ENCODE measurements at places on chromosomes 4 and X.
A peak's percentile ranks its signal among the peaks of the same experiment; 100 is the strongest.

- DNase-seq: no peak
These were observed 904 bp downstream of the F11 start for GRCh38 chr4:186266729-186267456.

DNA sequence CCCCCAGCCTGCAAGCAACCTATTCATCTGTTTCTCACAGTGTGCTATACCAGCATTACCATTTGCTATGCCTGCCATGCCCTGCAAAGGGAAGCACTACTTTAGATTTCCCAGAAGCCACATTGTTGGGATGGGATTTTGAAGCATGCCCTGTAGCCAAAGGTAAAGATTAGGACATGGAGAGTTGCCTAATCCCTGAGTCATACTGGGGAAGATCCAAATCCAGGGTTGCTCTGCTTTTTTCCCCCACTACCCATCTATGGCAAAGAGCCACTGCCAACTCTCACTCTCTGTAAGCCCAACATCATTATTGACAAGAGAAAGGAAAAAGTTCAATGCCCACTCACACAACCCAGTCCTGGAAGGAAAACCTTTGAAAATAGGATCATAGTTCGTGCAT is 36.7 kb upstream of the TMEM164 start:
- DNase-seq: no peak

DNA sequence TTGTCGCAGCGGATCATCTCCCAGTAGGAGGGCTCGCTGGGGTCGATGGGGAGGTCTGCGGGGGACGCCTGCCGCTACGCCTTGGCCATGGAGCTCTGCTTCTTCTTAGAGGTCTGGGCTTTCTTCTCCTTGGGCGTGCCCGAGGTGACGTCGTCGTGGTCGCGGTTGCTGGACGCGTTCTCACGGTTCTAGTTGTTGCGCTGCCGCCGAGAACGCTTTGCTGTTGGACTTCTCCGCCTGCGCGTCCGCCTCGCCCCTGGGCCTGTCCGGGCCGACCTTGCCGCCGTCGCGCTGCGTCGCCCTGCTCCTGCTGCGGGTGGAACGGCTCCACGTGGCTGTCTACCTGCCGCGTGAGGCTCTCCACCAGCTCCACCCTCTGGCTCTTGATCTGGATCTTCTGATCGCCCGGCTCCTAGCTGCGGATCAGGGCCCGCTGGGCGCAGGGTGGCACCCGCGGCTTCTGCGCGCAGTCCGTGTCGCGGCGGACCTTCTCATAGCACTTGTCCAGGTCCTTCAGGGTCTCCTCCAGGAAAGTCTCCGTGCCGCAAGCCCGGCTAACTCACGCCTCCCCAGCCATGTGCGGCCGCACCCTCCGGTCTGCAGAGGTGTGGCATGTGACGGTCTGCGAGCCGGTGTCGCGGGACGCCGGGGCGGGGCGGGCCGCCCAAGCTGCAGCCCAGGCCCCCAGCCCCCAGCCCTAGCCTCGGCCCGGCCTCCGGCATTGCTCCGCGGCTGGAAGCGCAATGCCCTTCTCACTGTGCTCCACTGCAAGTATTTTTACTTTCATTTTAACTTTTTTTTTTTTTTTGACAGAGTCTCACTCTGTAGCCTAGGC is 40.5 kb upstream of the OGT start:
- peak; percentile 54 for DNase-seq

DNA sequence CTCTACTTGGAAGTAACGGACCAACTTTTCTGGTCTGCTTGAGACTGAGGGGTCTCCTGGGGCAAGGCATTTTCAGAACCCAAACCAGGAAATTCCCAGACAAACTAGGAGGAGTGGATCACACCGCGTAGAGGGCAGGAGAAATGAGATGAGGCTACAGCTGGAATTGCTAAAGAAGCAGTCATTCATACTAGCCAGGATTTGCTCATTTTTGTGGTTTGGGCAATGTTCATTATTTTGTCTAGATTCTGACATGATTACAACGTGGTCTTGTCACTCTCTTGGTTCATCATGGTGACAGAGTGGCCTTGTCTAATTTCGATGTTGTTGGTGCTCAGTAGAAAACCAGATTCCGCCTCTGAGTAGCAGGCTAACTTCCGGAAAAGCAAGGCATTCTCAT is 63.2 kb downstream of the BANK1 start:
- no peak for DNase-seq

- no peak for DNase-seq
These were observed 371.5 kb upstream of the SLIT2 start for GRCh38 chr4:19880206-19880605.

GRCh38 chr4:60042231-60042652 is 1157.9 kb upstream of the ADGRL3 start:
- DNase-seq: no peak

DNA sequence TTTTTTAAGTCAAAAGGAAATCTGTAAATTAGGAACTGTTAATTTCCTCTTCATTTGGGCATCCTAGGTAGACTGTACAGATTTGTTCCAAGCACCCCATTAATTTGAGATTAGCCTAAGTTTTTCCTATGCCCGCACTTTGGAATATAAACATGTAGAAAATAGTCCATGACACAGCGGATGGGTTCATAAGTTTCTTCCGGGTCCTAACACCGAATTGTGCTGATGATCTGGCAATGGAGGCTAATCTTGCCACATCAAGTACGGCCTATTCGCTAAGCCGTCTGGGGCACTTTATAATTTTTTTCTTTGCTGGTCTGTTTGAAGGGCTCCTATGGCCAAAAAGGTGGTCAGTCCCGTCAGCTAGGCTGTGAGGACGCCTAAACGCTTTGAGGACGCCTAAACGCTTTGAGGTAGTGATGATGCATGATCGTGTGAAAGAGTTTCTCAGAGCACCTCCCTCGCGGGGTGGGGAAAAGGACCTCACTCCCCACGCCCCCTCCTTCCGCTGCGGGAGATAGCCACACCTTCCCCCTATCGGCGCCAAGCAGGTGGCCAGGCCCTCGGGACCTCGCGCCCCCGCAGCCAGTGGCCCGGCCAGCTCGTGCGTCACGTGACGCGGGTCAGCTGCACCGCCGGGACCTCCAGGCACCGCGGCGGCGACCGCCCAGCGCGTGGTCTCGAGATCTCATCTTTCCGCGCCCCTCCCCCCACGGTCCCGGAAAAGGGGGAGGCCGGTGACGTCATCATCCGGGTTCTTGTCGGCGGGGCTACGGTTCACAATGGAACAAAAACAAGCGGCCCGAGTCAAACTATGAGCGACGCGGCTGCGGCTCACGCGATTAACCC is 977 bp upstream of the USP9X start:
- peak; percentile 95 for DNase-seq

GRCh38 chr4:40995850-40996249 is 218.5 kb downstream of the APBB2 start:
- no peak for DNase-seq

- no peak for DNase-seq
These were observed 196.3 kb upstream of the MAB21L2 start for GRCh38 chr4:150385606-150386005.

DNA sequence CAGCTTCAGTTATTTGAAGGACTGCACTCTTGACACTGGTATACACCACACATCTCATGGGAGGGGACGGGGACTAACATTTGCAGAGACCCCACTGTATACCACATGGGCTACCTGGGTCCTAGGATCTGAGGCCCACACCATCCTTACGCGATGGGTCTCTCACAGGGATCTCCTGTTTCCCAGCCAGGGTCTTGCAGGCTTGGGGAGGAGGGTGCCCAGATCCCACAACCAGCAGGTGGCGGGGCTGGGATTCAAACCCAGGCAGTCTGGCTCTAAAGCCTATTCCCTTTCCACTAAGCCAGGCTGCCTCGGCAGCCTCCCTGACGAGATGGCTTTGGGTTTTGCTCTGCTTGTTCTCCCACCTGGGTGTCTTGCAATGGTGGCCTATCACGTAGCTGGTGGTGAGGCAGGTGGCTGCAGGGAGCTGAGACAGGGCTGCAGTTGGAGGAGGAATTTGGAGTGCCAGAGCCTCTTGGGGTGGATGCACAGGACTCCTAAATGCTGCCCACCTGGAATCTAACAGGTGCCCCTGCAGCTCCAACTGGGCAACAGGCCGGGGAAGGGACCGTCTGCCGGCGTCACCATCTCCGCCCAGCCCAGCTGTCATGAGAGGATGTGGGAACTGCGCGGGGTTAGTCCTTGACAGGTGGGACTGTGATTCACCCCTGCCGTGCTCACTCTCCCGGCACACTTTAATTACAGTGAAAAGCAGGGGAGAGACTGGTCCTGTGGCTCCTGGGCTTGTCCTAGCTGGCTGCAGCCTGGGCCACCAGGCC is 110.7 kb downstream of the PSAPL1 start:
- DNase-seq: no peak

DNA sequence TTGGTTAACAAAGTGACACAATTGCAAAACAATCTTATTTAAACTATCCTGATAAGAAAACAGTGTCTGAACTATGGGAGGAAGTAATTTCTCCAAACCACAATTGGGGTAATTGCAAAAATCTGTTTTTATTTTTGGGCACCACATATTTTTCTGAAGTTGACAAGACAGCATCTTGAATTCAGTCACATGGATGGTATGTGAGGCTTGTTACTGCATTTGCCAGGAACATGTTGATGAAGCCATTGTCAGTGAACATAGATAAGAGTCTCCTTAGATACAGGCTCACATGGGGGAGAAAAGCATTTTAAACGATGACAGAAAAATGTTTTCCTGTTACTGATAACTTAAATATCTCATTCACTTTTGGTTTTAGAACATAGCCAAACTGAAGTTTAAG is 5.5 kb upstream of the USP53 start:
- no peak for DNase-seq

DNA sequence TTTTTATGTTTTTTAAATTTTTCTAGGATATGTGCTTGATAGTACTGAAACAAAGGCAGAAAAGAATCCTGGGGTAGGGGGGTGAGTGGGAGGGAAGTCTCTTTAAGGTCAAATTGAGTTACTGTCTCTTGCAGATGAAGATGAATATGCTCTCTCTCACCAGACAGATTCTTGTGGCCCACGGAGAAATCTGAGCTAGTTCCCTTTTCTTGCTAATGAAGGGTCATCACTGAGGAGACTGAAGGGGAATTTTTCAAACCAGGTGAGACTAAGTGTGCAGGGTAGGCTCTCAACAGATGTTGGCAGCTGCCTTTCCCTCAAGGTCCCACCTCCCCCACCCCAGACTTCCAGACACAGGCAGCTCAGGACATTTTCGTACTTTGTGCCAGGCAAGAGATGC is 21.5 kb downstream of the FAM9C start:
- no peak for DNase-seq

GRCh38 chr4:184364100-184364921 is 110.0 kb downstream of the IRF2 start:
- DNase-seq: no peak

DNA sequence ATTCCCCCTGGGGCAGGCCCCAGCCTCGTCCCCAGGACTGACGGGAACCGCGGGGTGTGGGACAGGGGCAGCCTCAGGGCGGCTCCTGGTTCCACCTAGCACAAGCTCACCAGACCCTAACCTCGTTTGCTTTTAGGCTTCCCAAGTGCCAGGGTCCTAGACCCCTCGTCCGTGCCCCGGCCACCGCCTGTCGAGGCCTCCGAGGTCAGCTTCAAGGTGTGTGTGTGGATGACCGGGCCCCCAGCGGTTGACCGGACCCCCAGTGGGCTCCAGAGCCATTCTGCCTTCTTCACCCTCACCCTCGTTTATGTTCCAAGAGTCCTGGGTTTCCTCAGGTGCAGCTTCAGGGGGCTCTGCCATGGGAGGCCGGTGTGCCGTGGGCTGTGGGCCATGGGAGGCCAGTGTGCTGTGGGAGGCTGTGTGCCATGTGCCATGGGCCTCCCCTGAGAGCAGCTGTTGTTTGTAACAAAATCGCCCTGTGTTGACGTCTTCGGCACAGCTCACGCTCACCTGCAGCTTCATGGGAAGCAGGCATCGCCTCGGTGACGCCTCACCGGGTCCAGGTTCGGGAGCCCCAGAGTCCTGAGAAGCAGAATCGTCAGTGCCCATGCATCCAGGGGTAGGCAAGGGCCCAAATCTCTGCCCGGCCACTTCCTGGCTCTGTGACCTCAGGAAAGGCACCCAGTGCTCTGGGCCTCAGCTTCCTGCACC is 43.0 kb upstream of the HMX1 start:
- no peak for DNase-seq

- DNase-seq: no peak
These were observed 78.6 kb downstream of the CENPC start for GRCh38 chr4:67466751-67467150.

DNA sequence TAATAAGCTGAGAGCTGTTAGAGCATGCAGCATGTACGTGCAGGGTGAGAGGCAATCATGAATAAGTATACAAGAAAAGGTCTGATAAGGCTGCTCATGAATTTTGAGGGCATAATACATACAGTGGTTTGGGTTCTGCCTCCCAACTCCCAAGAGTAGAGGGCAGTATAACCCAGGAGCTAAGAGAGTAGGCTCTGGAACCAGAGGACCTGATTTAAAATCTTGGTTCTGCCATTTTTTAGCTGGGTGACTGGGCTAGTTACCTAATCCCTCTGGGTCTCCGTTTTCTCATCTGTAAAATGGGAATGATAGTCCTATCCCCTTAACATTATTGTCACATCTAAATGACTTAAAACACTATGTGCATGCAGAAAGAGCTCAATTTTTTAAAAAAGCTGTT is 85.3 kb downstream of the LNX1 start:
- DNase-seq: no peak

DNA sequence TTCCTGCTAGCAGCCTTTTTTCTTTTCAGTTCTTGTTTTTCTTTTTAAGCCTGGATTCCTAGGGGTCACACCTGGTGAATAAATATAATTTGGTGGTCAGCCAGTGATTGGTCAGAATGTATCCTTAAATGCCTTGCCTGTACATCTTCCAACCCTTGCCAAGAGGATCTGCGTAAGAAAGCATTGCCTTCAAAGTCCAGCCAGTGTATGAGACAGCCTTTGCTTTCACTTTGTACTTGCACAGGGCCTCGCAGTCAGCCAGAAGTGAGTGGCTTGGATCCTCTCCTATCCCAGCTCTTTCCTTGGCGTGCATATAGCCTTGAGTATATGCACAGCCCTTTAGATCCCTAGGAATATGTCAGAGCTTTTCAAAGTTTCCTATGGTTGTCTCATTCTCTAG is 22.2 kb downstream of the KANTR start:
- DNase-seq: no peak

DNA sequence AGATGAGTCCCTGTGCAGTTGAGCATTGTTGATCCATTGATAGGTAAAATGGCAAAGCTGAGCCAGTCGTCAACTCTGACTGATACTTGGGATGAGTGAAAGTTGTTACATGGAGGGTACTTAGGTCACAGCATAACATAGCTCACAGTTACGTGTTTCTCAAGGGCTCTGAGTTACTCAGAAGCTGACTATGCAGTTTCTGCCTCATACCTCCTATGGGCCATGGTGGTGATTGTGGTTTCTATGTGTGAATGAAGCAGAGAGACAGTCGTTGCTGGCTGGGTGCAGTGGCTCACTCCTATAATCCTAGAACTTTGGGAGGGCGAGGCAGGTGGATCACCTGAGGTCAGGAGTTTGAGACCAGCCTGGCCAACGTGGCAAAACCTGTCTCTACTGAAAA is 30.8 kb downstream of the FRMPD3 start:
- no peak for DNase-seq

GRCh38 chr4:1501754-1502500 is 95.7 kb upstream of the NKX1-1 start:
- DNase-seq: no peak

DNA sequence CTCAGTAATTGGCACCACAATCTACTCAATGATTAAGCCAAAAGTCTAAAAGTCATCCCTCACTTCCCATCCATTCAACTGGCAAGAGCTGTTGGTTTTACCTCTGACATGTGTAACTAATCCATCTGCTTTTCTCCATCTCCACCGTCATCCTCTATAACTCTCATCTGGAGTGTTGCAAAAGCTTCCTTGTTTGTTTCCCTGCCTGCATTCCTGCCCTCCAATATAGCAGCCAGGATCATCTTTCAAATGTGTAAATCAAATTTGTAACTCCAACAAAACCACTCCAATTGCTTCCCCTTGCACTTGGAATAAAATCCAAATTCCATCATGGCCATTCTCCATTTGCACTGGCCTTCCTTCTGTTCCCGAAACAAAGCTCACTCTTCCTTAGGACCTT is 4.3 kb upstream of the PLAC8 start:
- DNase-seq: no peak
